Stomach (tissue), 19 donors: ENCODE measurements at places on chromosomes 13 and 19. TPM values are rescaled to one million over a fixed set of nuclear protein-coding genes. Genes with fewer than 3 reads are reported as not detected.

PEAK3 gene
- not detected for total RNA-seq

ZNF730 gene
- total RNA-seq, result not detected

NXNL1 gene
- total RNA-seq, result not detected

ZNF223 gene
- 8.0 TPM for total RNA-seq

CYP2A6 gene
- not detected for total RNA-seq

COL4A2 gene
- total RNA-seq, result 495 TPM

KLC3 gene
- total RNA-seq, result not detected
